Kasumi-1 (cell line): ENCODE measurements at places on chromosomes 7 and 10.

GRCh38 chr10:75926763-75927162, 495.3 kb downstream of the LRMDA start:
- no peak for DNase-seq

DNA sequence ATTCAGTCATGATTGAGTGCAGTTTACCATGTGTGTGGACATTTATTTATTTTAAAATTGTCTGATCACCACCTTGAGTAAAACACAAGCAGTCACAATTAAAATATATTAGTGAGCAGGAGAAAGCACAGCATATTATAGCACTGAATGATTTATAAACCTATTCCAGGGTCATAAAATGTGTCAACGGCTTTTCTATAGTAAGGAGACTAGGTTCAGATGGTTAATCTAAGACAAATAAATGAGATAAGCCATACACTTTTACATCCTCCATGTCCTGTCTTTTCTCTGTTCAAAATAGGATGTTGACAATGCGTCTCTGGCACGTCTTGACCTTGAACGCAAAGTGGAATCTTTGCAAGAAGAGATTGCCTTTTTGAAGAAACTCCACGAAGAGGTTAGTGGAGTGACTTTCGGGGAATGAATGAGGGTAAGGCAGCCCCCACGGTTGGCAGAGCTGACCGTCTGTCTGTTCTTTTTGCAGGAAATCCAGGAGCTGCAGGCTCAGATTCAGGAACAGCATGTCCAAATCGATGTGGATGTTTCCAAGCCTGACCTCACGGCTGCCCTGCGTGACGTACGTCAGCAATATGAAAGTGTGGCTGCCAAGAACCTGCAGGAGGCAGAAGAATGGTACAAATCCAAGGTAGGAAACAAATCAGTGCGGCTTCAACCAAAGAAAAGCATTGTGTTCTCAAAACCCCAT, 5.4 kb downstream of the VIM start:
- DNase-seq, result no peak

DNA sequence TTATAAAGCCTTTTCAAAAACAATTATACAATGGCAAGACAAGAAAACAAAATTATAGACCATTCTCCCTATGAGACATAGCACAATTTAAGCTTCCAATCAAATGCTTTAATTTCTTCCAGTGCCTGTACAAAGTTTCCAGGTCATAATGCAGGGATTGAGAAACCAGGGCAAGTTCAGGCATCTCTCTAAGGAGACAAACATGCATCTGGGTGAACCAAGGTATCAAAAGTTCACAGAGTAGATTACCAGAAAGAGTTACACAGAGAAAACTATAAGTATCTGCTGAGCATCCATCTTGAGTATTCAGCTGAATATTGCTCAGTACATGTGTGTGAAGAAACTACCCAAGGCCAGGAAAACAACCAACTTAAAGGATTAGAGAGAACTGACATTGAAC, 89.1 kb downstream of the COL28A1 start:
- DNase-seq, result no peak

- DNase-seq, result peak; percentile 31
Observed at GRCh38 chr7:134943785-134944400, 42.4 kb upstream of the AGBL3 start.

- DNase-seq, result peak; percentile 90
Observed at GRCh38 chr10:96124230-96125141, 5.6 kb upstream of the ZNF518A start.
